Kidney tubule cell (primary cell): ENCODE measurements at places on chromosomes 2 and 18.
A peak's percentile ranks its signal among the peaks of the same experiment; 100 is the strongest.

- DNase-seq, result no peak
Observed at GRCh38 chr18:1746131-1746530, 825.2 kb downstream of the METTL4 start.

DNA sequence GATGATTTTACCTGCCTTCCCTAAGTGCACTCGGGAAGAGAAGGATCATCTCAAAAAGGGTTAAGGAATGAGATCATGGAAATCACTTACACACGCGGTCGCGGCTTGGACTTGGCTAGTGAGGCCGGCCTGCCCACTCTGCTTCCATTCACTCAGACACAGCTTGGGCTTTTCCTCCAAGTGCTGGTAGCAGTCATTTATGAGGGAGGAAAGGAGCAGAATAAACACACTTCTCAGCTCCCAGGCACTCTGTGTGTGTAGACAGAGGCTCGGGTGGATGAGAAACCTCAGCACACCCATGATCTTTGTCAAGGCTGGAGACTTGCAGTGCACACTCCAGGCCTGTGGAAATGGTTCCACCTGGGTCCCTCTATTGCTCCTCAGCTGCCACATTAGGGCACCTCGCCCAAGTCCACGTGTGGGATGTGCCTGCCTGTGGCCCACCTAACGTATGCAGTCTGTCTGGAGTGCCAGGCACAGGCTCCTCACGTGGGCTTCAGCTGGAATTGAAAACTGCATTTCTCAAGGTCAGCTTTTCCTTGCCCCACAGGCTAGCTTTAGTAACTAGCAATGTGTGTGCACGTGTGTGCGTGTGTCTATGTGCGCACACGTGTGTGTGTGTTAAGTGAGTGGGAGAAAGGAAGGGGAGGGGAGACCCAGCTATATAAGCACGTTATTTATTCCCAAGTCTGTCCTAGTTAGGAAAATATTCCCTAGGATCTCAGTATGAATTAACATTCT is 288.4 kb downstream of the SOX11 start:
- peak; percentile 1 for DNase-seq

GRCh38 chr2:74233648-74234047 is 35.2 kb downstream of the MTHFD2 start:
- DNase-seq, result no peak

GRCh38 chr2:1708476-1709334 is 35.6 kb downstream of the PXDN start:
- DNase-seq, result no peak

GRCh38 chr18:11470941-11471340 is 138.5 kb upstream of the SLC35G4 start:
- DNase-seq, result no peak

DNA sequence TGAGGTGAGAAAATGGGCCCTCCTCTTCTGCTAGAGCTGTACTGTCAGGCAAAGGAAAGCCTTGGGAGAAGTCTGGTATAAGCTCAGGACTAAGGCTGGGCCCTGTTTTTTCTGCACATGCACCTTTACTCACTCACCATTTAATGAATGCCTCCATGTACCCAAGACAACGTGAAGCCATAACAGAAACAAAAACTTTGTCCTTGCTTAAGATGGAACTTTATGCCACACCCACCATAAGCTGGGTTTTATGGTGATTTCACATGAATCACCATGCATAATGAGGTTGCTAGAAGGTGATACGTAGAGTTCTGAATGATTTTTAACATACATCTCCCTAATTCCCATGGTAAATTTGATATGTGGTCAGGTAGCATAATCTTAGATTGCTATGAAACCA is 63.7 kb upstream of the CYP26B1 start:
- peak; percentile 78 for DNase-seq

DNA sequence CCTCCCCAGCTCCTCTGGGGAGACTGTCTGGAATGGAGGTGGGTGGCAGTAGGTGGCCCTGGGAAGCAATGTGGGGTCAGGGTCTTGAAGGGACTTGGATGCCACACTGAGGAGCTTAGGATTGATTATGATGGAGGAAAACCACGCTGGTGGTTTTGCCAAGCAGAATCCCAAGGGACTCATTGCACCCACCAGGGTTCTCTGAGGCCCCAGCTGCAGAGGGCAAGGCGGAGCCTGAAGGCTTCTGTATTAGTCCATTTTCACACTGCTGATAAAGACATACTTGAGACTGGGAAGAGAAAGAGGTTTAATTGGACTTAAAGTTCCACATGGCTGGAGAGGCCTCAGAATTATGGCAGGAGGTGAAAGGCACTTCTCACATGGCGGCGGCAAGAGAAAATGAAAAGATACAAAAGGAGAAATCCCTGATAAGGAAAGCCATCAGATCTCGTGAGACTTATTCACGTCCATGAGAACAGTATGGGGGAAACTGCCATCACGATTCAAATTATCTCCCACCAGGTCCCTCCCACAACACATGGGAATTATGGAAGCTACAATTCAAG is 87.2 kb upstream of the YWHAQ start:
- no peak for DNase-seq

DNA sequence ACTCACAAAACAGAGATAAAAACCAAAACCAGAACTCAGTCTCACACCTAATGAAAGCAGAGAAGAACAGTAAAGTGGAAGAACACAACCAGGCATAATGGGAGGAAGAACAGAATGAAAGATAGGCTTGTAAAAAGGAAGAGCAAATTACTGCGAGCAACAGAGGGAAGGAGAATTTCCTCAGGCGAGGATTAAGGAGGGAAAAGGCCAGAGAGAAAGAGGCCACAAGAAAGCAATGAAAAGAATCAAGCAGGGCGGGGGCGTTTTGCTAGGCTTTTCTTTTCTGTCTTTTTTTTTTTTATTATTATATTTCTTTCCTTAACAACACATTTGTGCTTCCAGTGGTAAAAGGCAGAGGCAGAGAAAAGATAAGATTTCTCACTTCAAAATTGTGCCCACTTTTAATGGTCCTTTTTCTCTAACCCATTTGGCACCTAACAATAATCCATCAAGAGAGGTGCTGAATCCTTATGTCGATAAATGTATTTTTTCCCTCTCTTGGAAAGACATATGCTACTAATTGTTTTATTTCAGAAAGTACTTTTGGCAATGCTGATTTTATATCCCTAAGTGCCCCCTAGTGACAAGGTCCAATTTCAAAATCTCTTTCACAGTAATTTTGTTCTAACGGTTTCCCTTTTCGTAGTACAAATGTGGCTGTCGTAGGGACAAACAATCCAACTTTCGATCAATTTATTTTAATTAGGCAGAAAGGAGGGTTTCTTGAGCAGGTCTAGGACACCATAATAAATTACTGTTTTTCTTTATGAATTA is 138.7 kb upstream of the AQP4 start:
- no peak for DNase-seq

DNA sequence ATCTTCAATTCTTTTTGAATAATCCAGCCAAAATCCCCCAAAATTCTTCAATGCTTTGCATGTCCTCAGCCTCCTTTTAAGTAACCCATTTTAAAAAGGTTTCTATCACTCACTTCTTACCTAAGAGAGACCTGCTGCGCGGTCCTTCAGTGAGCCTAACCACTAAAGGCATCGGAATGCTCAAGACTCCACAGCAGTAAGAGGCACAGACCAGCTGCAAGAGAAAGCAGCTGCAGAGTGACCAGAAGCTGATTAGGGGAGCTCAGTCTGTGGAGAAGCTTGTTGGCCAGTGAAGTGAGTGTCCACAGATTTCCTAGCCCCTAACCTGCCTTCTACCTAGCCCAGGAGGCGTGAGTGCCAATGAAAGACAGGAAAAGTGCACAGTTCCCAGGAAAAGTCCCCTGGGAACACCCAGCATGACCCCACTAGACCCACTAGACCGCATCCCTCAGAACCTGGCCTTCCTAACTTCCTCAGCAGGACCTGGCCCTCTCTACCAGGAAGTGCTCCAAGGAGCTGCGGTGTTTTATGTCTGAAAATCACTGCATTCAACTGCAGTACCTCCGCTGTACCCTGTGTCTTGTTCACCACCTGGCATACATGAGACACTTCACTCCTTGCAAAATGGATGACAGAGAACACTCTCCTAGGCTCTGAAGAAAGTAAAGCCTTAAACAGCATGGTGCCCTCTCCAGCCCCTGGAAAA is 10.1 kb downstream of the MBOAT2 start:
- no peak for DNase-seq

GRCh38 chr18:21820033-21820810 is 79.6 kb downstream of the MIB1 start:
- peak; percentile 18 for DNase-seq

DNA sequence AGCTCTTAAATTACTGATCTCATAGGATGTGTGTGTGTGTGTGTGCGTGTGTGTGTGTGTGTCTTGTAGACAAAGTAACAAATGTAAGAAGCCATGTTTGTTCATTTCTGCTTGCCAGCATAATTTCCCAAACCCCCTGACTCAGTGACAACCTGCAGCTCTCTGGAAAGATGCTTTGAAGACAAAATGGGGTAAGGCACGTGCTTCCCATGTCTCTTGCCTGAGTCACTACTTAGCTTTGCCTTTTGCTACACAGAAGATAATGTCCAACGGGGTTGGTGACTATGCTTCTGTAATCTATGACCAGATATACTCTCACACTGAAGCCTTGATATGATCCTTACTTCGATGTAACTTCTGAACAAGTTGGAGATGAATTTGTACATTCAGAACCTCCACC is 332.0 kb downstream of the SLC4A3 start:
- no peak for DNase-seq

- DNase-seq, result no peak
Observed at GRCh38 chr2:6168485-6168884, 476.3 kb downstream of the SOX11 start.

GRCh38 chr2:232286001-232286868 is 92.3 kb upstream of the ALPP start:
- no peak for DNase-seq

- DNase-seq, result no peak
Observed at GRCh38 chr2:8858910-8859309, 21.5 kb upstream of the KIDINS220 start.

- no peak for DNase-seq
Observed at GRCh38 chr2:232388324-232388891, 9.9 kb downstream of the ALPP start.

- peak; percentile 63 for DNase-seq
Observed at GRCh38 chr2:31578316-31578715, 2.4 kb downstream of the SRD5A2 start.

DNA sequence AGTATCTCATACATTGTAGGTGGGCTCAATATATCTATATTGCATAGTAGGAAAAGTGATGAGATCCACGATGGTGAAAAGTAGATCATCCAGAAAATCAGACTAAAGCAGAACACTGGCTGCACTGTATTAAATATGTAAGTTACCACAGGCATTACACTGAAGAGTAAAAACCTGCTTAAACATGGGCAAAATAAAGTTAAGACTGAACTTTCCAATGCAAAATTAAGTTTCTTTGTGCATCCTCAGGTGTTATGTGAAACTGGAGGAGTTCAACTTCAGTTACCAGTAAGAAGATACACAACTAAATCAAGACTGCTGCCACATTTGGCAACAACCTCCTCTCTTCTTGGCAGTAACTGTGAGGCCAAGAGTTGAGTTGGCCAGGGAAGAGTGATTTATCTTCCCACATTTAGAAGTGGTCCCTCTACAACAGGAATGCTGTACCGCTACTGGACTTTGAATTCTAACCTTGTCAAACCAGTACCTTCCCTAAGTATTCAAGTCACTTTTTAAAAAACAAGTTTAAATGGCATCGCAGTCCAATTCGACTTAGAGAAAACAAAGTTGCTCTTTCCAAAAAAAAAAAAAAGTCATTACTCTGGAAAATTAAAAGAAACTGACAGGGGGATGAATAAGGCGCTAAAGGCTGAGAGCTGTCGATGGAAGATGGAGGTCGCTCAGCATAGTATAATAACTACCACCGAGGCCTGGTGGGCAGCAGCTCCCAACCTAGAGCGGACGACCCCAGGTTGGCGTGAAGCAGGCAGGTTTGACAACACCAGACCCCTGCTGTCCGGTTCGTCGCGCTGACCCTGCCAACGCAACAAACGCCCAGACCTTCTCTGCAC is 1.1 kb downstream of the MAP4K3 start:
- peak; percentile 23 for DNase-seq

- peak; percentile 98 for DNase-seq
Observed at GRCh38 chr2:132671151-132671835, 1.3 kb upstream of the LYPD1 start.

DNA sequence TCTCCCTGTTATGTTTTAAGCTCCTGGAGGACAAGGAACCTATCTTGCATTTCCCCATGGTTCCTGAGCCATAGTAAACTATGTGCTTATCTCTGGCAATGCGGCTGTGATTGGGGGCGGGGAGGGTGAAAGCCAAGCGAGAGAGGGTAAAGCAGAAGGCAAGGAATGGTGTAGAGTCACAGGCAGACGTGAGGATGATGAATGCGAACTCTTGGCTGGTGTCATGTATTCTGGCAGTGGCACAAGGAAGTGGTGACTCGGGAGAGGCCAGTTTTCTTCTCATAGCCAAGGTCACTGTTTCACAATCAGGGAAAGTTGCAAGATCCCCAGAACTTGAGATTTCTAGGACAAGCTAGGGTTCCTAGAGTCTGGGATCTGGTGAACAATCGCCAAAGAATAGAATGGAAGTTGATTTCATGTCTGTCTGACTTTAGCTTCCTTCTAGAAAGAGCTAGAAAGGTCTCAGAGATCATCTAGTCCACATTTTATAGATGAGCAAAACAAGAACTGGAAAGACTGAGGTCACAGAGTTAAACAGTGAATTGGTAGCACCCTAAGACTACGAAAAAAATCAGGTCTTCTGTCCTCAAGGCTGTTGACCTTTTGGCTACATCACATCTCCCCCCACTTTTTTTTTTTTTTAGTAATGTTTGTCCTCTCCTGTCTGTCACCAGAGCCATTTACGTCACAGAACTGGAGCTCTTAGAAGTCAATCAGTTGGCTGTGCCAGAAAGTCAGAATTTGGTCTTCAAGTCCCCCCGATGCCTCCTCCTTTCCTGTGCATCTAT is 137.0 kb downstream of the BCL11A start:
- peak; percentile 39 for DNase-seq

DNA sequence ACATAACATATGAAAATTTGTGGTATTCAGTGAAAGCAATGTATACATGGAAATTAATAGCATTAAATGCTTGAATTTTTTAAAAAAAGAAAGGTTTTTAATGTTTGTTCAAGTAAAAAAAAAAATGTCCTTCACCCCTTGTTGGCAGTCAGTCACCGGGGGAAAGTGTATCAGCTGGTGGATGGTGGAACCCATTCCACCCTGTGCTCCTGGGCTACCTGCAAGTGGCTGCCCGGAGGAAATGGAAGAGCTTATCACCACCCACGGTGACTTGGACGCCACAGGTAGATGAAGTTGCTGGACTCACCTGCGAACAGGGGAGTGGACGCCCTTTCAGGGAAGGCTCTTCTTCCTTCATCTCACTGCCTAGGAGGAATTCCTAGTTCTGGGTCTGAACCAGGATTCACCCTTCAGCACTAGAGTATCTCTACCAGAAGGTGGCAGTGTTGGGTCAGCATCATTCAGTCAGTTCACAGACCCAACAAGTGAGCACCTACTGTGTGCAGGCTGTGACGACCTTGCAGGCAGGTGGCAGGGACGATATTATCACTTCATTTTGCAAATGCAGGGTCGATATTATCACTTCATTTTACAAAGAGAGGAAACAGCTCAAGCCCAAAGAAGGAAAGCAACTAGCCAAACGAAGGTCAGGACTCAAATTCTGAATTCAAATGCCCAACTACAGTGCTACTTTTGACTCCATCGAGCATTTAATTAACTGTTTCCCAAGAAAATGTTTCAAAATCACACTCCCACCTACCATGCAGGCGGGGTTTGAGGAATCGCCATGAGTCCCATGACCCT is 35.8 kb downstream of the CIB4 start:
- peak; percentile 58 for DNase-seq
